LNCaP clone FGC (cell line): ENCODE measurements at places on chromosomes 6 and 20.

DNA sequence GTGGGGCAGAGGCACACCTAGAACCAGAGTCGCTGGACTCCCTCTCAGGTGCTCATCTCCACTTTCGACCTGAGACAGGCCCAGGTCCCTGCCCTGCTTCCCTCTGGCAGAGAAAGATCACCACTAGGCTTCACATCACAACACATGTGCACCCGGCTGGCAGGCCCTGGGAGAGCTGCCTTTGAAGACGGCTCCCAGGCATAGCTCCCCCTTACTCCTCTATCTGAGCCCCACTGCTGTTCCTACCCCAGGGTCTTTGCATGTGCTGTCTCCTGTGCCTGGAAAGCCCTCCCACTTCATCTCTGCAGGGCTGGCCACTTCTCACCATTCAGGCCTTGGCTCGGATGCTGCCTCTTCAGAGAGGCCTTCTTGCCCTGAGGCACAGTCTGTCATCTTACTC is 89.2 kb downstream of the NOL4L start:
- no peak for DNase-seq

DNA sequence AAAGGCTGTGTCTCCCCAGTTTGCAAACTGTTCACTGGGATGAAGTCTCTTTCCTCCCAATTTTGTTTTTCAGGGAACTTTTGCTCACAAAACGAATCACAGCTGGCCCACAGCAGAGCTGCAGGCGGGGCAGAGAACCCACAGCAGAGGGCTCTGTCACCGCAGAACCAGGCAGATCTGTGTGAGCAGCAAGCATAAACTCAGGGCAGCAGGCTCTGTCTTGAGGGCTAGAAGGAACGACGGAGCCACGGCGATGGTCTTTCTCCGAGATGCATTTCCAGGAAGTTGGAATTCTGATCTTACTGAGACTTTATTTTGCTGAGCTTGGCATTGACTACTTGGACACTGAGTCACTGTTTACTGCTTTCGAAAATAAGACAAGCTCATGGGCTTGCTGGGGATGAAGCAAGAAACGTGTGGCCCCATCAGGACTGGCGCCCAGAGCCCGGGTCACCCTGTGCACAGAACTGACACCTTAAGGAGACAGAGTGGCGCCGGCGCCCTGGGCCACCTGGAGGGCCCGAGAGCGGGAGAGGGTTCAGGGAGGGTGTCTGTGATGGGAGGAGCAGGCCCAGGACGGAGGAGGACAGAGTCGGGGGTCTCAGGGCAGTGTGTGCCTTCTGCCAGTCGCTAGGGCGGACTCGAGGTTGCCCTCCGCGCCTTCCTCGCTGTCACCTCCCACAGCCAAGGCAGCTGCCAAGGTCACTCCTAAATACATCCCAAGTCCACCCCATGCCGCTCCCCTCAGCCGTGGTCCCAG is 106.3 kb upstream of the NXT1 start:
- no peak for DNase-seq

- DNase-seq, result peak; percentile 19
Observed at GRCh38 chr20:20130399-20130798, 78.1 kb downstream of the CFAP61 start.

DNA sequence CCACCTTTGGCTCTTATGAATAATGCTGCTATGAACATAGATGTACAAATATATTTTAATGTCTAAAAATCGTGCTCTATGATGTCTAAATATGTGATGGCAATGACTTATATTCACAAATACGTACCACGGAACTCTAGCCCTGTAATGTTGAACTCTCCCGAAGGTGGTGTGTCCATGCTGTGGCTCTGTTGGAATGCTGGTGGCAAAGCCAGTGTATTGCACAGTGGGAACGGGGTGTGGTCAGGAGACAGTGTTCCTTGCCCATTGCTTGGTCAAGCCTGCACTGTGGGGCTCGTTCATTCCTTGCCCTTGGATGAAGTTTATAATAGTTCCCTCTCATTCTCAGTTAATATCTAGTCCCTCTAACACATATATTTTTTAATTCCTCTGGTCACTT is 109.6 kb downstream of the MTHFD1L start:
- no peak for DNase-seq

DNA sequence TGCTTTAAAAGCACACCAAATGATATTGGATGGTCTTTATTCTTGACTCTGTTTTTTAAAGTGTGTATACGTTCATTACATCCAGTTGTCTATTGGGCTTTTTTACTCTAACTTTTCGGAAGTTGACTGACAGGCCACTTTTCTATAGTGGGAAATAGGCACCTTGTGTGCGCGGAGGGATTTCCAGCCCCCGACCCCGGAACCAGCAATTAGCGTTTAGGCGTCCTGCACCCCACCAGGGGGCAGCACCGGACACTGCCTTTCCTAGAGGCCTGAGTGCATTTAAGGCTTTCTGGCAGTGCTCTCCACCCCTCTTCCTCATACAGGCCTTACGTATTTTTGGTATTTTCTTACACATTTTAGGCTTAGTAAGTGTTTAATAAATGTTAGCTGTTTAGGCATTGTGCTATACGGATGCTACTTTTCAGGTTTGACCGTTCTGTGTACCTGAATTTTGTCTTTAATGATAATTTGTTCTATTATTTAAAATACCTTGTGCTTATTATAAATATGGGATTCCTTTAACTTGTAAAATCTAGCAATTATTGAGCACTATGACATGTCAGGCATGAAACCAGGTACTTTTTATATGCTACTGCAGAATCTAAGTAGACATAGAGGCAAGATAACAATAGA is 231.8 kb downstream of the BCKDHB start:
- peak; percentile 25 for DNase-seq

DNA sequence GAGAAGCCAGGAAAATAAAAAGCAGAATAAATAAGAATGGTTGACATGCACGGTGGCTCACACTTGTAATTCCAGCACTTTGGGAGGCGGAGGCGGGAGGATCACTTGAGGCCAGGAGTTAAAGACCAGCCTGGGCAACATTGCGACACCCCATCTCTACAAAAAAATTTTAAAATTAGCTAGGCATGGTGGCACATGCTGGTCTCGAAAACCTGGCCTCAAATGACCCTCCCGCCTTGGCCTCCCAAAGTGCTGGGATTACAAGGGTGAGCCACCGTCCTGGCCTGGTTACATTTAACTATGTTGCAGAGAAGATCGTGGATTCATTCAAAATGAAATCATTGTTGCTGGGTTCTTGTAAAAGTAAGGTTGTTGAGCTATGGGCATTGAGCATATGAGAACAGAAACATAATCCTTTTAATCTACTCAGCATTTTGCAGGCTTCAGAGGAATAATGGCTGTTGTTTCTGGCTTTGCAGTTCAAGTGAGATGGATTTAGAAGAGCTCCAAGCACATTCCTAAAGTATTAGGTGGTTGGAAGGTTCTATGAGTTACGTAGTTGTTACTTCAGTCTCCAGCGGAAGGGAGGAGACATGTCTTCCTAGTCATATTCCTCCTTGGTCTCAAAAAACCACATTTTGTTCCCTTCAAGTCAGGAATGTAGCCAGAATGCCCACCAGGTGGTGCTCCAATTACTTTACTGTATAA is 45.6 kb upstream of the RAB23 start:
- DNase-seq, result peak; percentile 26

GRCh38 chr6:2412731-2413130 is 167.3 kb upstream of the GMDS start:
- DNase-seq, result no peak

DNA sequence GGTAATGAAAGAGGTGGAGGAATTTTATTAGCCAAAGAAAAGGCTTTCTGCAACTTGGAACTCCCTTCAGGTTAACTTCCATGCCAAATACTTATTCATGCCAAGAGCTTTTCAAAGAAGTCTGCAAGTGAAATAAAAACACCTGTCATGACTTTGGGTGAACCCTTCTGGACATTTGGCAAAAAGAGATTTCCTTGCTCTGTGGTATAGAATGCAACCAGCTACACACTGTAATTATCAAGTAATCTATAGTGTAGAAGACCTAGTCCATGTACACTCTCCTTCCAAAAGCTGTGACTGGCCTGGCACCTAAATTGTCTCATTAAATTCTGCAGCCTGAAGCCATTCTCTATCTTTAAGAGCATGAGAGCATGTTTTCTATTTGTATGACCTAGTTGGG is 232.3 kb downstream of the COL12A1 start:
- DNase-seq, result no peak

- DNase-seq, result no peak
Observed at GRCh38 chr6:110041830-110042229, 63.7 kb downstream of the GPR6 start.

GRCh38 chr20:31640259-31640658 is 2.5 kb downstream of the COX4I2 start:
- DNase-seq, result no peak

- no peak for DNase-seq
Observed at GRCh38 chr6:116779573-116780164, 14.2 kb upstream of the FAM162B start.

- DNase-seq, result no peak
Observed at GRCh38 chr6:119800526-119800925, 451.0 kb upstream of the MAN1A1 start.

DNA sequence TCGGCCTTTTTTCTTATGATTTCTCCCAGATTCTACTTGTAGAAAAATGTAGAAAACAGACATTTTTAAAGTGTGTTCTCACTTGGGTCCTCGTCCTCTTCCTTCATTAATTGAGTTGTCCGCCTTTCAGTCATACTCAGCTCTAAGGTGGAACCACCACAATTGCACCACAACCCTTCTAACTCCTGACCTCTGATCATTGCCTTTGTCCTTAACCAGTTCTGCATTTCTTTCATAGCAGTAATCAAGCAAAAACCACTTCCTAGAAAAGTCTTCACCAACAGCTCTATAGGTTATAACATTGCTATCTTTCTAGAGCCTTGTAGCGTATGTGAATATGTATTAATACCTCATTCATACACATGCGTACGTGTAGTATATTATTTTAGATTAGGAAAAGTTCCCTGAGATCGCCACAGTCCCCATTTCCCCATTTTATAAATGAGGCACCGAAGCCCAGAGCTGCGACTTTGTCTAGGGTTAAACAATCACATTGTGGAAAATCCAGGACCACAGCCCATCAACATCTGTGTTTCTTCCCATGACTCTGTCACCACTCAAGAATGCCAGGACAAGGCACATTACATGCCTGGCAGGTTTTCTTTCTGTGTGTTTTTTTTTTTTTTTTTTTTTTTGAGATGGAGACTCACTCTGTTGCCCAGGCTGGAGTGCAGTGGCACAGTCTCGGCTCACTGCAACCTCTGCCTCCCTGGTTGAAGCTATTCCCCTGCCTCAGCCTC is 175.5 kb downstream of the BTBD3 start:
- no peak for DNase-seq

DNA sequence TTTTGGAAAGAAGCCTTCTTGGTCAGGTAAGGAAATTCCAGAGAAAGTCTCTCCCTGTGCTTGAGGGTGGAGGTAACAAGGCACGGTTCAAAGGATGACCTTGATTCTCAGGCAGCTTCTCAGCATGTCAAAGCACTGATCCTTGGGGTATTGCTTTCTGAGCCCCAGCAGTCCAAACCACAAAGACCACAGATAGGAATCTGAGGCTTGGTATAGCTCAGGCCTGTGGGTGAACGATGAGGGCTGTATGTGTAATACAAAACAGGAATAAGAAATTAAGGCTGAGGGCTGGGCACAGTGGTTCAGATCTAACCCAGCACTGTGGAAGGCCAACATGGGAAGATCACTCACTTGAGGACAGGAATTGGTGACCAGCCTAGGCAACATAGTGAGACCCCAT is 70.2 kb upstream of the SLC22A1 start:
- DNase-seq, result no peak

DNA sequence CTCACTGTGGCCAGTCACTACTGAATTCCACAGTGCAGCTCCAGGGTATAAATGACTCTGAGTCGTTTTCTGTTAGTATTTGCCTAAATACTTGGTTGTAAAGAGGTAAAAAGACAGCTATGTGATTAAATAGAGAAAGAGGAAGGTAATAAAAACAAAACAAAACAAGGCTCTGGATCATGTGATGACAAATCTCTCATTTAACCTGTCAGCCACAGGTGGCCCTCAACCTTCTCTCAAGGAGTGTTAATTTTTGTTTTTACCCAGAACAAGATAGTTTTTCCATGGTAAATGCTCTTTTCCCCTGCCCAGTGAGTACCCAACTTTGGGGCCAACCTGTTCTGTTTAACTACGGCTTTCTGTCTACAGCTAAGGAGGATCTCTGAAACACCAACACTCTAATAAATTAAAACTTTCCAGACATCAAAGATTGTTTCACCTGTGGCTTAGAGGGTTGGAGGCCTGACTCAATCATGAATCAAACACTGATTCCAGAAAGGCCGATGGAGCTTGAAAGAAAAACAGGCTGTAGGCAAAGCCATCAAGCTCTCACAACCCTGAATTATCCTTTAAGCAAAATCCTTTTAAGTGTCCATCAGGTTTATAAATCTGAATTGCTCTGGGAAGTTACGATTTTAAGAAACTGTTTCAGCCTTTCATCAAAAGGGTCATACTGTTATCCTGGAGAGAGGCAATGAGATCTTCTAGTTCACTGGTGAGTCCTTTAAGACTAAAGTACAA is 81.5 kb upstream of the BCLAF1 start:
- no peak for DNase-seq

DNA sequence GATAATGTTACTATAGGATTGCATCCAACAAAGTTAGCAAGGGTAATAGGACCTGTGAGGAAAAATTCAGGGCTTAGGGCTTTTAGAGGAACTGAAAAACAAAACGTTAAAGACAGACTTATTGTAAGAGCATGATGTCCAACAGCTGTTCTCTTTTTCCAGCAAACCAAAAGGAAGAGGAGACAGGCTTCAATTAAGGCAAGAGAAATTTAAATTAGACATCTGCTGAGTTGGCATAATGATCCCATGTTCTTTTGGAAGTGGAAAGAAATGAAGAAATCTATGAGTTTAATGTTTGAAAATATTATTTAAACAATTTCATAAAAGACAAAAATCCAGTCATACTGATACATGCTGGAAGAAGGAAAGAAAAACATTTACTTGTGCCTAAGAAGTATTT is 95.7 kb upstream of the HMGCLL1 start:
- DNase-seq, result no peak

GRCh38 chr6:158972241-158973233 is 27.5 kb downstream of the RSPH3 start:
- DNase-seq, result peak; percentile 15

GRCh38 chr6:112145080-112145573 is 57.7 kb downstream of the FAM229B start:
- DNase-seq, result no peak

DNA sequence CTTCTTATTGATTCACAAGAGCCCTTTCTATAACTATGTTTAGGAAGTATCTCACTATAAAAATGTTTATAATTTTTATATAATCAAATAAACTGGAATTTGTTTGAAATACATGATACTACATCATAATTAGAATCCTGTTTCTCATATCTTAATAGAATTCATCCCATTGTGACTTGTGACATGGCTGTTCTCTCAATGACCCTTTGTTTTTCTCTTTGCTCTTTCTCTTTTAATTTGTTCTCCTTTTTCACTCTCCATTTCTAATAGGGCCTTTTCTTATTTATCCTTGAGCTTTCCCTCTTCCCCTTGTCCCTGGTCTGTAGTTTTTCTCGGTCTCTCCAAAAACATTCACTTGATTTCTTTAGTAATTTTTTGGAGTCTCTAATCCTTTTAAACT is 111.3 kb downstream of the ADGRB3 start:
- DNase-seq, result no peak

GRCh38 chr6:155270561-155271091 is 6.8 kb downstream of the CLDN20 start:
- DNase-seq, result peak; percentile 11

- no peak for DNase-seq
Observed at GRCh38 chr20:53888510-53888909, 181.9 kb downstream of the BCAS1 start.

GRCh38 chr6:35230950-35231349 is 17.2 kb downstream of the SCUBE3 start:
- DNase-seq, result peak; percentile 17
